ENCODE measurements at places on chromosomes 2 and 18.

DNA sequence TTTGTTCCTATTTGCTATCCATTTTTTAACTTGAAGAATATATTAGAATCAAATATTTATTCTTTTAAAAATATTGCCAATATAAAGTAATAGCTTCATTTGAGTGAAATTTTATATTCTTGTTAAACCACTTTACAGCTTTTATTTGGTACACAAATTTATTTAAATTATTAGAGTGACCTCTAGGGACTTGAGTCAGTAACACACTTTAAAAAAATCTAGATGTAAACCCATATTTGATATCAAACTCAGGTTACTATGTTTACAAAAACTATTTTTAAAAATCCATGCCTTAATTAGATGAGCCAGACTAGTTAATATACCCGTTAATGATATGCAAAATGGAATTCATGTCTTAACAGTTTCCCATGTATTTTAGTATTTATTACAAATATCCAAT is 134.6 kb downstream of the MAP4K4 start:
- DNase-seq, result no peak

DNA sequence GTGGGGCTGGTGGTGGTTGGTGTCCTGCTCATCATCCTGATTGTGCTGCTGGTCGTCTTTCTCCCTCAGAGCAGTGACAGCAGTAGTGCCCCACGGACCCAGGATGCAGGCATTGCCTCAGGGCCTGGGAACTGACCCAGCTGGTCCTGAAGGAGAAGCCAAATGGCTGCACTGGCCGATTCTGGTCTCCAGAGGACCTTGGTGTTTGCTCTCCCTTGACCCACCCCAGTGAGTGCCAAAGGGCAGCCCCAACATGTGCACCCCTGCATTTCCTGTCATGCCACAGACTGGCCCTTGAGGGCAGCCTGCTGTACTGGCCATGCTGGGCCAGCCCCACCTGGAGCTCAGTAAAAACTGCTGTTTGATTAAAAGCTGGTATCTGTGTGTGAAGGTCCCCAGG is 2.5 kb upstream of the RNF181 start:
- no peak for DNase-seq

DNA sequence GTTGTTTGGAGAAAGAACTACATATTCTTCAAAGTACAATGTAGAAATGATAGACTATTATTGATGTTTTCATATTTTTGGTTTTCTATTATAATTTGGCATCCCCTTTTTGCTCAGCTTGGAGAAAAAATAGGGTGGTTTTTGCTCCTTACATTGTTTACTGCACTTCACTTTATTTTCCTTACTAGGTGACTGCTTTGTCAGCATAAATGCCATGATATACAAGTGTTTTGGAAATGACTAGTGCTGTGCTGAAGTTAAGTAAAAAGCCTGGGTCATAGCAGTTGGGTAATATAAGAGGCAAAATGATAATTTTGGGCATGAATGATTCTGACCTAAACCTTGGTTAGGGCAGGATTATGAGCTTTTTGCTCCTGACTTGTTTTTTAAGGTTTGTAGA is 250.9 kb downstream of the KCNS3 start:
- DNase-seq, result no peak

DNA sequence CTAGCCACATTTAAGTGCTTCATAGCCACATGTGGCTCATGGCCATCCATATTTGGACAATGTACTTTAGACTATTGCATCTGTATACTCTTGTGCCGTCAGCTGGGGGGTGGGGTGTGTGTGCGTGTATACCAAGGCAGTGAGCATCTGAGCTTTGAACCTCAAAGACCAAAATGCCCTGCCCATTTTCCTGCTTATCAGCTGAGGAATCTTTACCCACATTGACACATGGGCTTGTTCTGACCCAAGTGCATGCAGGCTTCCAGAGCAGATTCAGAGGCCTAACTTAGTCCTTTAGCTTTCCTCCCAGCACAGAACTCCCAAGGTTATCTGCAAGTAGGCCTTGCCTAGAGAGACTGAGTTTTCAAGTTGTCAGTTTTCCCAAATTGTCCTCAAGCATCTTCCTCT is 11.1 kb upstream of the MOCOS start:
- no peak for DNase-seq

Measured in activated CD8-positive, alpha-beta memory T cell treated with anti-CD3 and anti-CD28 coated beads, Interleukin-2, amount 50 U/mL, for 4 hours (primary cell).